ENCODE measurements at places on chromosomes 1 and 21. TPM values are rescaled to one million over a fixed set of nuclear protein-coding genes. Genes with fewer than 3 reads are reported as not detected.

Gene NES
- polyA plus RNA-seq: 3.0 TPM

Gene WNT3A
- 0.69 TPM for polyA plus RNA-seq

Gene LIN28A
- not detected for polyA plus RNA-seq

Gene HRNR
- polyA plus RNA-seq: 0.01 TPM

Gene THBS3
- polyA plus RNA-seq: 41.5 TPM

Gene SPAG17
- polyA plus RNA-seq: 14.2 TPM

Gene THEM5
- polyA plus RNA-seq: 1.7 TPM

Gene TYW3
- 15.4 TPM for polyA plus RNA-seq

Gene FBXO44
- 16.2 TPM for polyA plus RNA-seq

Gene TMEM125
- 11.7 TPM for polyA plus RNA-seq

Gene KRTAP20-2
- not detected for polyA plus RNA-seq

Gene HCRTR1
- polyA plus RNA-seq: 0.02 TPM

Gene PKNOX1
- 6.0 TPM for polyA plus RNA-seq

Gene PLEKHO1
- polyA plus RNA-seq: 36.7 TPM

Gene KIAA0040
- polyA plus RNA-seq: 4.0 TPM

Gene PTGFR
- 0.10 TPM for polyA plus RNA-seq

Gene ANXA9
- 14.4 TPM for polyA plus RNA-seq

Gene ITLN1
- polyA plus RNA-seq: 0.04 TPM

Gene UMODL1
- polyA plus RNA-seq: 0.12 TPM

Gene INAVA
- polyA plus RNA-seq: 39.4 TPM

Gene KCNC4
- polyA plus RNA-seq: 1.9 TPM
